ENCODE measurements at places on chromosomes 6 and 20.

DNA sequence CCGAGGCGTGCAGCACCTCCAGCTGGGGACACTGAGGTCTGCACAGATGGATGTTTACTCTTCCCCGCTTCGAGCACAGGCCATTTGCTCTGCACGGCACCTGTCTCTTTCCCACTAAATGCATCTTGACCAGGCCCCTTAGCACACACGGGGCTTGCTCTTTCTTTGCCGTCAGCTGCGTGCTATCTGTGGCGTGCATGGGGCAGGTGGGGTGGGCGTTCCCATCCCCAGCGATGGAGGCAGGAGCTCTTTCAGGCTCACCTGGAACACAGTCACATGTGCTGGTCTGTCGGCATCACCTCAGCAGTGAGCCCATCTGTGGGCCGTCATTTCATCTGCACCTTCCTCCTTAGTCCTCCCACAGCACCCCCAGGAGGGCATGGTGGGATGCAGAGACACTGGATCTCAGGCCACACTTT lies 35.1 kb downstream of the RBM38 start:
- DNase-seq = no peak

DNA sequence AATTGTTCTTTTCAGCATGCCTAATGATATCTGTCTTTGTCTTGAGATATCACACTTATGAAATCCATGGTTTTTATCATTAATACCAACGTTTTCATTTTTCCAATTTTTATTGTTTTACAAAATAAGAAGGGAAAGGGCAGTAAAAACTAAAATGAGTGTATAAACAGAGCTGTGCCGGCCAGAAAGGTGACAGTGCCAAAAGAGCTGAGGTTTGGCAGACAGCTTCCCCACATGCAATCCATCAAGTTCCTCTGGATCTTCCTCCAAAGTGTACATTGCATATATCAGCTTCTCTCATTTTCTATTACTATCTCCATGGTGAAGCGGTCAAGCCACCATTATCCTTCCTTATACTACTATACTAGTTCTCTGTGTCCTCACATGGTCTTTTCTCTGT lies 10.1 kb upstream of the TMEM244 start:
- DNase-seq = no peak

DNA sequence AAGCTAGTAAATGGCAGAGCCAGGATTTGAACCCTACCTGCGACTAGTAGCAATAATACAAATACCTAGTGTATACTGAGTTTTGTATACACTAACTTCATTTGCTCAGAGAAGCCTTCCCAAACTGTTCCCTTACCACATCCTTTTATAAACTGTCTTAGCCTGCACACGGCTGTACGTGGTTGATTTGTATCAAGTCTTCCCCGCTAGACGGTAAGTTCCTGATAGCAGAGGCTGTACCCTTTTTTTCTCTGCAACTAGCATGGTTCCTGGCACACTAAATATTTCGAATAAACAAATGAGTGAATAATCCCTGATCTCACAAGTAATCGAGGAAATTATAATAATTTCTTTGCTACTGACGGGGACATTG lies 636 bp downstream of the RTF2 start:
- no peak for DNase-seq

DNA sequence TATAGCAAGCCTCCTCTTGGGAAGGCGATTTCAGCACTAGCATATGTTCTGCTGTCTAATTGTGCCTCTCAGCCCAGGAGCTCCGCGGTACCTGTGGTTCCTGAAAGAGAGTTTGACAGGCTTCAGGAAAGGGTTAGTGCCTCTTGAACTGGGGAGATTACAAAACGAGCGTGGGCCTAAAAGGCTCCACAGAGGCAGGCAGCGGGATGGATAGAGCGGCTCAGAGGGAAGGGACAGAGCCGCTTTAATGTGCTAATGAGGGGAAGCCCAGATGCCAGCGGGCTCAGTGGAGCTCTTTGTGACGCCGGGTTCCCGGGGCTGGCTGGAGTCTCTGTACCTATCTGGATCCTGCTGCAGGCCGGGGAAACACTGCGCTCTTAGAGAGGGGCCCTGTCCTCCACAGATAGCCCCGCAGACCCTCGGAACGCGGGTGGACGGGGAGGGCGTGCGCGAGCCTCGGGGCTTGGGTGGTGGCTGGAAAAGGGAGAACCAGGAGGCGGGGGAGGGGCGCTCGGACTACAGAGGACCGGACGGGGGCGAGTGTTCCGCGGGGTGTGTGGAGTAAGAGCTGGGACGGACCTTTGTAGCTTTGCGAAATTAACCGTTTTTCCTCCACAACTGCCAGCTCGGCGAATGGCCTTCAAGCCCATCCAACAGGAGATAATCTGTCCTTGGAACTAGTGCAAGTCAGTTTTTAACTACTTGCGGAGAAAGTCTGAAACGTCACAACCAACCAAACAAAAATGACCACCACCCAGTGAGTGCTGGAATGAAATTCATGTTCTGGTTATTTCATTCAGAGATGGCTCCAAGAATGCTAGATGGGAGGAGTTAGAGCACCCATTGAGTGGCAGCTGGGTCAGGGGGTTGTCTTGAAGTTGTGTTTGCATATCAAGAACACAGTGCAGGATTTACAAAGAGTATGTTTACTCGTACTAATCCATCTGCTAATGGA lies 13.0 kb downstream of the SLC35F1 start:
- peak; percentile 26 for DNase-seq

DNA sequence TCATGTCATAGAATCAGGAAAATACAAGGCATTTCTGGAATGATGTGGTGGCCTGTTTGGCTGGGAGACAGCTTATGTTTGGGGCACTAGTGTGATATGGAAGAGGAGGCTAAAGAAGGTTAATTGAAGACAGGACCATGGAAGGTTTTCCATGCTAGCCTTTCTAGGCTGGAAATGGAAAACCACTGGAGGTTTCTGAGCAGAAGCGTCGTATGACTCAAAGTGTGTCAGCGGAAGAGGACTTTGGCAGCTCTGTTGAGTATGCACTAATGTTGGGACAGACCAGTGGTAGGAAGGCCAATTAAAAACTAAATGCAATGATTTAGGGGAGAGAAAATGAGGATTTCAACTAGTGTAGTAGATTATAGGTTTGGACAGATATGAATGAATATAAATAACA lies 413.1 kb downstream of the PLCB1 start:
- no peak for DNase-seq

DNA sequence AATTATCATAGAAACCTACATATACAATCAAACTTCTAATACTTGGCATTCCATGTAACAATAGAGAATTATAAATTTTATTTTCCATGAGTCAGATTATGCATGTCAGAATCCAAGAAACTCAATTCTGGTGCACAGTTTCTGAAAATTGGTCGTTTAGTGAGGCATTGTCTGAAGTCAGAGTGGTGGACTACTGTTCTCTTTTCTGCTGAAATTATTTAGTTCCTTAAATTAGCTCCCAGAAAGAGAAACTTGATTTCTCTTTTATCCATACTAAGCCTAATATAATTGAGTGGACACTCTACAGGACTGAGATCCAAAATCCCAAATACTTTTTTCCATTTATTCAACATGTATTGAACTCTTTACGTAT lies 265.5 kb downstream of the ALDH8A1 start:
- DNase-seq = no peak

DNA sequence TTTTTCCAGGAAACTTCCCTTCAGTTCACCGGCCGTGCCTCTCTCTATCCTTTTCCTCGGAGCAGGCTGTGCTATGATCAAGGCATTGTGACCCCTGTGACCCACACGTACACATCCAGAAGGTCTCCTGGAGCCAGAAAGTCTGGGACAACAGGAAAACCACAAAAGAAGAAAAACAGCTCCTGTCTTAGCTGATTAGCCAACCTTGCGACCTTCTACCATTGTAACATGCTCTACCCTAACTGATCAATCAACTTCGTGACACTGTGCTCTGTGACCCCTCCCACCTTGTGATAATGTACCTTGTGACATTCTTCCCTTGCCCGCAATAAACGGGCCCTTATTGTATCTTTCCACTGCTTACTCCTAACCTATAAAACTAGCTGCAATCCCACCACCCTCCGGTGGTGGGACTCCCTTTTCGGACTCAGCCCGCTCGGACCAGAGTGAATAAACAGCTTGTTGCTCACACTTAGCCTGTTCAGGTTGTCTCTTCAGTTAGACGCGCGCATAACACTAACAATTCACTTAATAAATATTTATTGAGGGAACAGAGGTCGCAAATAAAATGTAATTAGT lies 24.2 kb downstream of the ZNF311 start:
- peak; percentile 53 for DNase-seq
